ENCODE measurements at places on chromosomes 5 and 9. TPM values are rescaled to one million over a fixed set of nuclear protein-coding genes. Genes with fewer than 3 reads are reported as not detected.

Gene TOR1A
- 32.4 TPM for total RNA-seq

Gene WDR38
- total RNA-seq = not detected

Gene GABRA1
- not detected for total RNA-seq

Gene PRSS3
- not detected for total RNA-seq

Gene GRXCR2
- not detected for total RNA-seq

Gene EGFLAM
- total RNA-seq = not detected

GRCh38 chr5:123208668-123209501 lies 119.8 kb downstream of the PRDM6 start:
- no peaks in the 10 kb centered on the region for H3K4me1 ChIP-seq
- no peaks in the 10 kb centered on the region for H3K36me3 ChIP-seq
- no peak overlapping the region for H3K27ac ChIP-seq
- peaks cover 8% of the 10 kb centered on the region for H3K27me3 ChIP-seq
- no peak overlapping the region for H3K4me3 ChIP-seq
- DNase-seq = no peak

- H3K4me1 ChIP-seq = peaks cover 2% of the 10 kb centered on the region
- H3K27me3 ChIP-seq = no peaks in the 10 kb centered on the region
- H3K36me3 ChIP-seq = no peaks in the 10 kb centered on the region
- H3K4me3 ChIP-seq = no peak overlapping the region
- DNase-seq = no peak
- H3K27ac ChIP-seq = no peak overlapping the region
These were observed 85.1 kb downstream of the SSBP2 start for GRCh38 chr5:81665795-81666194.

DNA sequence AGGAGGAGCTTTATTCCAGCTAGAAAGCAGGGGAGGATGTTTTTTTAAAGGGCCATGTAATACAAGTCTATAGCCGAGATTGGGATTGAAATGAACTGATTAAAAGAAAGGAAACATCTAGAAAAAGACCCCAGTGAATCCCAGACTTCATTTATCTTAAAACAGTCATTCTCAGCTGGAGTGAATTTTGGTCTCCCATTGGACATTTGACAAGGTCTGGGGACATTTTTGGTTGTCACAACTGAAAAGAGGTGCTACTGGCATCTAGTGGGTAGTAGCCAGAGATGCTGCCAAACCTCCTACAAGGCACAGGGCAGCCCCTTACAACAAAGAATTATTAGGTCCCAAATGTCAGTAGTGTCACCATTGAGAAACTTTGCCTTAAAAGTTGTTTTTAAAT lies 16.3 kb upstream of the SPINK4 start:
- H3K36me3 ChIP-seq = no peaks in the 10 kb centered on the region
- no peak overlapping the region for H3K4me3 ChIP-seq
- DNase-seq = no peak
- H3K27ac ChIP-seq = no peak overlapping the region

DNA sequence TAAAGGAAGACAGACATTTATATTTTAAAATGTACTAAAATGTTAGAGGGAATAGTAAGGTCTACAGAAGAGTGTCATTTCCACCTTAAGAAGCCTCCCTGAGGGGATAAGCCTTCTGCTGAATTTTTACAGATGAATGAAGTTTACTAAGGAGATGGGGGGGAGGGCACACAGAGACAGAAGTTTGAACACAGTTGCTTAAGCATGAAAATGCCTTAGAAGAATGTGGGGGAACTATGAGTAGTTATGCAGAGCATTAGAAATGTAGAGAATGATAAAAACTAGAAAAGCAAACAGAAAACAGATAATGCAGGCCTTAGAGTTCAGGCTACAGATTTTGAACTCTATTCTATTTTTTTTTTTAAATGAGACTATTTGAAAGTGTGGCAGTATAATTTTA lies 232.2 kb upstream of the VLDLR start:
- no peak overlapping the region for H3K4me3 ChIP-seq
- H3K27ac ChIP-seq = no peak overlapping the region
- H3K27me3 ChIP-seq = peaks cover 4% of the 10 kb centered on the region

DNA sequence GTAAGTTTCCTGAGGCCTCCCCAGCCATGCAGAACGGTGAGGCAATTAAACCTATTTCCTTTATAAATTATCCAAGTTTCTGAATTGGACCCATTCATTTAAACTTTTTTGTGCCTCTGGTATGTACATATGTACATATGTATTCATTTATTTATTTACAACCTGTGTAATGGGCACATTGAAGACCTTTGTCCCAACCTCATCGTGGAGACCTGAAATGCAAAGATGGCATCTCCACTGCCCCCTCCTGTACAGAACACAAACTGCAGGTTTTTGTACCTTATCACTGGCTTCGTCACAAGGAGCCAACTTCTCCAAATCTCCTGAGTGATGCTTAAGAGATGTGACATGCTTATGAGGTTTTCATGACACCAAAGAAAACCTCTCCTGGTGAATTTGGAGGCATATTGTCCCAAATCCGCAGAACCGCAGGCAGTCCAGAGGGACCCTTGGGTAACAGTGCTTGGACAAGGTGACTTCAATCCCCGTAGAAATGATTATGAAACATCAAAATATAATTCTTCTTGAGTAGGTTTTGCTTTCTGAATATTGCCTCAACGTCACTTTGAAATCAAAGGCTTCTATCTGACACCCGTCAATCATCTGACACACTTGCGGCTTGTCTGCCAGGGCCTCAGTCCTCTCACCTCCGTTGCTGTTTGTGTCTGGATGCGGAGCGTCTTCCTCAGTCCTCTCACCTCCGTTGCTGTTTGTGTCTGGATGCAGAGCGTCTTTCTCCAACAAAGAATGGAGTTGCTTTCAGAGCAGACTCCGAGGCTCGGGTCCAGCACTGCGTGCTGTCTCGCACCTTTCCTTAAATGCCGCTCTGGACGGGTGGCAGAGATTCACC lies 135.0 kb upstream of the IRX4 start:
- no peaks in the 10 kb centered on the region for H3K4me1 ChIP-seq
- DNase-seq = peak; percentile 63
- H3K4me3 ChIP-seq = no peak overlapping the region
- H3K27ac ChIP-seq = no peak overlapping the region
- H3K27me3 ChIP-seq = peaks cover 8% of the 10 kb centered on the region

DNA sequence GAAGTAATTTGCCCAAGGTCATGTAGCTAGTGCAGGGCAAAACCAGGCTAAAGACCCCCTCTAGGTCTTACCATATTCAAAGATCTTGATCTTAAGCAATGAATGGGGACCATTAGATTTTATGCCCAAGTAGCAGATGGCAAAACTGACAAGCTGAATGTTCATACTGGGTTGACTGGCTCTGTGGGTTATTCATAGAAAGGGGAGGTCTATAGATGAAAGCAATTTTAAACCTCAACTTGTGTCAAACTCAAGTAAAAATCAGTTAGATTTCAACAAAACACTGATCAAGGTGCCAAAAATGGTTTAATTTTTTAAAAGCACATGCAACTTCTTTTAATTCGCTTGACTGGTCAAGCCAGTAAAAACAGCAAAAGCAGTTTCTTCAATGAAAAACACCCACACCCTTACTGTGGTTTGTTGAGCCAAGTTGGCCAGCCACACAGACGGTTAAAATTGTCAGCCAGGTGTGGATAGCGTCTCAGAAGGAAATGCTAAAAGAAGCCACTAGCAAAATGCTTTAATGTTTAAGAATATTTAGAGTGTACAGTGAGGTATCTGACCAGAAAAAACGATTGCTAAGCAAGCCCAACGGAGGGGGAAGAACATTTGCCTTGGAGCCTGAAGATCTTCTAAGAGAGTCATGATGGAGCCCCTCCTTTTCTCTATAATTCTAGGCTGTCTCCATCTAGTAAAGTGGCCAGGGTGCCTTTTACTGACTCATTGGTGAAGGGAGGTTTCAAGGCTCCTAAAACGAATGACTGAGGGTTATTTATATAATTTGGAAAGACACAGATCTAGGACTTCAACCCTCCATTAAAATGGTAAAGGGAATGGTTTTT lies 539.6 kb upstream of the CLINT1 start:
- no peaks in the 10 kb centered on the region for H3K27me3 ChIP-seq
- no peak for DNase-seq
- no peaks in the 10 kb centered on the region for H3K36me3 ChIP-seq
- no peak overlapping the region for H3K4me3 ChIP-seq

DNA sequence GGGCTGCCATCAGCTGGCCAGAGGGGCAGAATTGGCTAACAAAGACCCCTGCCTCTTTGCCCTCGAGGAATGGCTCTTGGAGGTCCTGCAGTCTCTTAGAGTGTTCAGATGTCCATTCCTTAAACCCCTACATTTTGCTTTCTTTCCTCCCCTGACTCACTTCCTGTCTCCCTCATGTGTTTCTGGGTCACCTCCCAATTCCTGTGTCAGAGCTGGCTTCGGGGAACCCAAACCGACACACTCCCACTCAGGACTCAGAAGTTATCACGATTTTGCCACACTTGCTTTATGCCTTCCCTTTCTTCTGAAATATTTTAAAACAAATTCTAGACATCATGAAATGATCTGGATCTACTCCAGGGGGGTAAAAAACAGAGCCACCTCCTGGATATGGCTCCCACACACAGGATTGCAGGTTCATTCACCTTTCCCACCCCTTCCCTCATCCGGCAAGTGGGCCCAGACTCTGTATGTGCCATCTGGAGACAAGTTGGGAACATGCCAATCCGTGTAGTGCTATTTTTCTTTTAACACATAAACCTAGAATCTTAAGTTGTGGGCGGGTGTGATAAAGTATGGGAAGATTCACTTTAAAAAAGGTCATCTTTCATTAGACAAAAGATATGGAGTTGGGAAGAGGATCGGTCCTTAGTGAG lies 145.7 kb downstream of the NXNL2 start:
- H3K27ac ChIP-seq = no peak overlapping the region
- no peak overlapping the region for H3K4me3 ChIP-seq
- H3K27me3 ChIP-seq = peaks cover 5% of the 10 kb centered on the region

- no peak overlapping the region for H3K4me3 ChIP-seq
- no peak for DNase-seq
- H3K27me3 ChIP-seq = no peaks in the 10 kb centered on the region
- H3K4me1 ChIP-seq = peaks cover 37% of the 10 kb centered on the region
- H3K27ac ChIP-seq = peak overlapping the region; percentile 26
These were observed 4.3 kb upstream of the SPATA6L start for GRCh38 chr9:4670591-4670990.

GRCh38 chr5:176167800-176168199 lies 70.4 kb upstream of the SIMC1 start:
- H3K36me3 ChIP-seq = no peaks in the 10 kb centered on the region
- no peak for DNase-seq
- H3K4me3 ChIP-seq = no peak overlapping the region
- H3K4me1 ChIP-seq = no peaks in the 10 kb centered on the region

DNA sequence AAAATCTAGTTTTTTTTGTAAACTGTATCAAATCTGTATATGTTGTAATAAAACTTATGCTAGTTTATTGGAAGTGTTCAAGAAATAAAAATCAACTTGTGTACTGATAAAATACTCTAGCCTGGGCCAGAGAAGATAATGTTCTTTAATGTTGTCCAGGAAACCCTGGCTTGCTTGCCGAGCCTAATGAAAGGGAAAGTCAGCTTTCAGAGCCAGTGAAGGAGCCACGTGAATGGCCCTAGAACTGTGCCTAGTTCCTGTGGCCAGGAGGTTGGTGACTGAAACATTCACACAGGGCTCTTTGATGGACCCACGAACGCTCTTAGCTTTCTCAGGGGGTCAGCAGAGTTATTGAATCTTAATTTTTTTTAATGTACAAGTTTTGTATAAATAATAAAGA lies 24.3 kb downstream of the HMGCR start:
- H3K4me1 ChIP-seq = no peaks in the 10 kb centered on the region
- no peak for DNase-seq
- H3K27ac ChIP-seq = no peak overlapping the region
- peaks cover 35% of the 10 kb centered on the region for H3K36me3 ChIP-seq
- no peaks in the 10 kb centered on the region for H3K27me3 ChIP-seq

DNA sequence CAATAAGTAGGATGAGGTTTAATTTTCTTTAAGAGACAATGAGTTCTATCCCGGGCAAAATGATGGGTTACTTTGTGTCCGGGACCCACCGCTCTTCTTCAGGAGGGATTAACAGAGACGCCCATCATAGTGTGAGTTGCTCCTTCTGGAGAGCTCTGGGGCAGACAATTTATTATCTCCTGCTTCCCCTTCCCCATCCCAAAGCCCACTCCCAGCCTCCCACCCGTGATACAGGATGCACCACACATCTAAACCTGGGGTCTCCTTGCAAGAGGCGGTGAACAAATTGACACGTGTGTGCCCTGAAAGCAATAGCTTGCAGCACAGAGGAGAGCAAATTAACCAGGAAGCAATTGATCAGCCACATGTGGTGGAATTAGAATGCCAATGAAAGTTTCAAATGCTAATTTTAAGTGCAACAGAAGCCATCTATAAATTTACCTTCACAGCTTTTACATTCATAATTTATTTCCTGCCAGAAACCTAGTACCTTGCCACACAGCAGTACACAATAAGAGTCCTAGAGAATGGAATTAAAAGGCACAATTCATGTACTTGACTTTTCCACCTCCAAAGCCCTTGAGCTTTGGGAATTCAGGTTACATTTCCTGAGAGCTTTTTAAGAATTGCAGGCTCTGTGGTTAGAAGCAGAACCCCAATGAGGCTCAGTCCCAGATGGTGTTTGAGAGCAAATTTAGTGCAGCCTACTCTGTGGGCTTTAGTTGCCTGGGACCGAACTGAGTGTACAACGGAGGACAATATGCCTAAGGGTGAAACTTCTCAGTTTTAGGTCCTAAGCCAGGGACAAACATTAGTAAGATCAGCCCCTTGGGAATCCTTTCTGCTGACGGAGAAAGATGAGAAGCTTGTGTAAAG lies 399.6 kb downstream of the MED10 start:
- H3K4me3 ChIP-seq = no peak overlapping the region
- no peak for DNase-seq
- no peaks in the 10 kb centered on the region for H3K27me3 ChIP-seq
- no peaks in the 10 kb centered on the region for H3K4me1 ChIP-seq
- no peaks in the 10 kb centered on the region for H3K36me3 ChIP-seq

DNA sequence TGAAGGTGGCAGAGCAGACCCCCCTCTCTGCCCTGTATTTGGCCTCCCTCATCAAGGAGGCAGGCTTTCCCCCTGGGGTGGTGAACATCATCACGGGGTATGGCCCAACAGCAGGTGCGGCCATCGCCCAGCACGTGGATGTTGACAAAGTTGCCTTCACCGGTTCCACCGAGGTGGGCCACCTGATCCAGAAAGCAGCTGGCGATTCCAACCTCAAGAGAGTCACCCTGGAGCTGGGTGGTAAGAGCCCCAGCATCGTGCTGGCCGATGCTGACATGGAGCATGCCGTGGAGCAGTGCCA lies 3.8 kb downstream of the ALDH1B1 start:
- H3K4me1 ChIP-seq = peaks cover 12% of the 10 kb centered on the region
- H3K27ac ChIP-seq = no peak overlapping the region
- no peaks in the 10 kb centered on the region for H3K27me3 ChIP-seq
- no peak for DNase-seq
- no peak overlapping the region for H3K4me3 ChIP-seq
- peaks cover 56% of the 10 kb centered on the region for H3K36me3 ChIP-seq

DNA sequence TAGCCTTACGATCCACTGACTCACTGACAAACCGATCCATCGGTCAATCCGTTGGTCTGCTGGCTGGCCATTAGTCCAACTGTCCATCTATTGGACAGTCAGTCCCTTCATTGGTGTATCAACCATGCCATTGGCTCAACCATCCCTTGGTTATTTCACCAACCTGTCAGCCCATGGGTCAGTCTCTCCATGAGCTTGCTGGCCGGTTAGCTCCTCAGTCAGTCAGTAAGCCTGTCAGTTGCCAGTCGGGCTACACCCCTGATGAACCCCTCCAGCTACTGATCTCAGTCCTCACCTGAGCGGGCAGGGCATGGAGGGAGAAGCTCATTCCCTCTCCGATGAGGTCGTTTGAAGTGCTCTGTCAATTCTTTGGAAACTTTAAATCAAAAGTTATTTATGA lies 166.5 kb downstream of the FGF18 start:
- no peaks in the 10 kb centered on the region for H3K36me3 ChIP-seq
- no peak overlapping the region for H3K4me3 ChIP-seq
- no peaks in the 10 kb centered on the region for H3K4me1 ChIP-seq
- DNase-seq = no peak
- peaks cover 4% of the 10 kb centered on the region for H3K27me3 ChIP-seq

Measured in activated CD8-positive, alpha-beta T cell treated with anti-CD3 and anti-CD28 coated beads for 36 hours (primary cell).